Iris pigment epithelial cell (primary cell): ENCODE measurements at places on chromosomes 5 and 9.

DNA sequence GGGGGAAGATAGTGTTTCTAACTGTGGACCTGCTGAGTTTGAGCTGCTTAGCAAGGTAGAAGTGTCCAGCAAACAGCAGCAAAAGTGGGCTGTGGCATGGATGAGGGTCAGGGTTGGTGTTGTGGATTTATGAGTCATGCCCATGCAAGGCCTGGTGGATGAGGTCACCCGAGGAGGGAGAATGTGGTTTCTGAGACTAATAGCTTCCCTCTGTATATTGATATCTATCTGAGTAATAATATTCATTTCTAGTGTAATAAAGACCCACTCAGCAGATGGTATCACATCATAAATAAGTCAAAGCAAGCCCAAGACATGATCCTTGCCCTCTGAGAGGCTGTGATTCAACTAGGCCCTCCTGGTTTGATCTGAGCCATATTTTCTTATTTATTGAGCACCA lies 597.8 kb upstream of the CLINT1 start:
- peak; percentile 94 for DNase-seq

GRCh38 chr5:79225441-79225840 lies 10.5 kb upstream of the JMY start:
- no peak for DNase-seq

GRCh38 chr5:181161534-181162175 lies 14.3 kb downstream of the OR2V2 start:
- no peak for DNase-seq

- DNase-seq, result no peak
Observed at GRCh38 chr9:91243029-91243428, 118.7 kb downstream of the AUH start.

GRCh38 chr5:125815-126214 lies 33.8 kb downstream of the PLEKHG4B start:
- no peak for DNase-seq
